ENCODE measurements at places on chromosomes 7 and 10.

- DNase-seq: no peak
Observed at GRCh38 chr10:1123198-1123597, 67.0 kb downstream of the WDR37 start.

- no peak for DNase-seq
Observed at GRCh38 chr10:44668336-44668735, 242.8 kb upstream of the TMEM72 start.

DNA sequence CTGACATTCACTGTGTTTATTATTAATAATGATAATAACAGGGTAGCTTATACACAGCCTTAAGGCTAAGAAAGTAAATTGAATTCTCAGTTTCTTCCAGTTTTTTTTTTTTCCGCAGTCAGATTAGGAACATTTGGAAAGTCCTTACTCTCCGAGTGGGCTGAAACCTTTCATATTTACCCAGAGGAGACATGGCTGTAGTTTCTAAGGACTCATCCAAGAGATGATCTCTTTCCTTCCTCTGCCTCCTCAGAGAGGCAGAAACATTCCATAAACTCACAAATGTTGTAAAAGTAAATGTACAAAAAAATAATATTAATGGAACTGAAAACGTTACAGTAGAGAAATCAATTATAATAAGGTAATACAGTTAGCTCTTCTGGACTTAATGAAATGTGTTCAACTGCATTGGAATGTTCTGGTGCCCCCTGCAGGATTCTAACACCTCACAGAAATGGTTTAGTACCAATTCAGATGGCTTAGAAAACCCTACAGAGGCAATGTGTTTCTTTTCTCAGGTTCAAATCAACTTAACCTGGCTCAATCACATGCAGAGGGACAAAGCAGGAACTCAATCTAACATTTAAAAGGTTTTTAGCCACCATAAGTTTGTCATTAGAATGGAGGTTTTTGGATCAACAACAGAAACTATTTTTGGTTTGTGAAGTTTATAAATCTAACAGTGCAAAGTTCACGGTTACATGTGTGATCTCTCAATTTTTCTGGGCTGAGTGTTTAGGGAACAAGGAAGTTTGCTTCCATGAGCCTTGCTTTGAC, 71.7 kb downstream of the ICA1 start:
- DNase-seq: peak; percentile 60

GRCh38 chr10:73647211-73647874, 6.1 kb upstream of the MYOZ1 start:
- DNase-seq: peak; percentile 51

All from GM20000 (cell line).